T-helper 1 cell (primary cell): ENCODE measurements at places on chromosomes 16 and 17.

- no peak for DNase-seq
Observed at GRCh38 chr17:17122781-17123483, 80.7 kb downstream of the MPRIP start.

DNA sequence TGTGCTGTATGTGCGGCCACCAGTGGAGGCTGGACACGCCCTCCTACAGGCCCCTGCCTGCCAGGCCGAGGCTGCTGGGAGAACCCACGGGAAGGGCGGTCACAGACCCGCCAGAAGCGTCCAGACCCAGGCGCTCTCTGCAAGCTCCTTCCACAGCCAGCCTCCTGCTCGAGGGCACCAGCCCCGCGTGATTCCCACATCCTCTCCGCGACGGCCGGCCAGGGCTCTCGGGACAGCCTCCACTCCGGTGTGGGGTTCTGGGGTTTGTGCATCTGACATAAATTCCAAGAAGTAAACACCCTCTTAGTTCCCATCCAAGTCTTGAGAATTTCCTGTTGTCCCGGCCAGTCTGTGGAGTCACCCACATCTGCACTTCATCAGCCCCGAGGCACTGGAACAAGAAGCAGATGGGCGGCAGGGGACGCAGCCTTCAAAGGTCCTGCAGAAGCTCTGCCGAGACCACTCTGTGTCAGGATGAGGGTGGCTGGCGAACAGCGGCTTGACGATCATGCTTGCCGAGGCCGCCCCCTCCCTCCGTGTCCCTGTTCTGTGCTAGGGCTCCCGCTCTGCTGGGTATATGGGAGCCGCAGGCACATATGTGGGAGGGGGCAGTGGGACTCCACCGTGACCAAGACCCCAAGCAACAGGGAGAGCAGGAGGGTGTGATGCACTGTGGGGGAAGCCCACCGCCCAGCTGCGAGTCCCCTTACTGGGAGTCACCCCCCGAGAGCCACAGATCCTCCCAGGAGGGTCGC is 2.4 kb upstream of the TMEM204 start:
- DNase-seq = no peak

GRCh38 chr17:19417611-19418010 is 6.6 kb downstream of the RNF112 start:
- no peak for DNase-seq

GRCh38 chr17:62808576-62808970 is 459 bp upstream of the MARCHF10 start:
- no peak for DNase-seq

- no peak for DNase-seq
Observed at GRCh38 chr16:80274576-80275191, 266.1 kb upstream of the DYNLRB2 start.

GRCh38 chr16:82070656-82071369 is 35.8 kb downstream of the HSD17B2 start:
- no peak for DNase-seq

DNA sequence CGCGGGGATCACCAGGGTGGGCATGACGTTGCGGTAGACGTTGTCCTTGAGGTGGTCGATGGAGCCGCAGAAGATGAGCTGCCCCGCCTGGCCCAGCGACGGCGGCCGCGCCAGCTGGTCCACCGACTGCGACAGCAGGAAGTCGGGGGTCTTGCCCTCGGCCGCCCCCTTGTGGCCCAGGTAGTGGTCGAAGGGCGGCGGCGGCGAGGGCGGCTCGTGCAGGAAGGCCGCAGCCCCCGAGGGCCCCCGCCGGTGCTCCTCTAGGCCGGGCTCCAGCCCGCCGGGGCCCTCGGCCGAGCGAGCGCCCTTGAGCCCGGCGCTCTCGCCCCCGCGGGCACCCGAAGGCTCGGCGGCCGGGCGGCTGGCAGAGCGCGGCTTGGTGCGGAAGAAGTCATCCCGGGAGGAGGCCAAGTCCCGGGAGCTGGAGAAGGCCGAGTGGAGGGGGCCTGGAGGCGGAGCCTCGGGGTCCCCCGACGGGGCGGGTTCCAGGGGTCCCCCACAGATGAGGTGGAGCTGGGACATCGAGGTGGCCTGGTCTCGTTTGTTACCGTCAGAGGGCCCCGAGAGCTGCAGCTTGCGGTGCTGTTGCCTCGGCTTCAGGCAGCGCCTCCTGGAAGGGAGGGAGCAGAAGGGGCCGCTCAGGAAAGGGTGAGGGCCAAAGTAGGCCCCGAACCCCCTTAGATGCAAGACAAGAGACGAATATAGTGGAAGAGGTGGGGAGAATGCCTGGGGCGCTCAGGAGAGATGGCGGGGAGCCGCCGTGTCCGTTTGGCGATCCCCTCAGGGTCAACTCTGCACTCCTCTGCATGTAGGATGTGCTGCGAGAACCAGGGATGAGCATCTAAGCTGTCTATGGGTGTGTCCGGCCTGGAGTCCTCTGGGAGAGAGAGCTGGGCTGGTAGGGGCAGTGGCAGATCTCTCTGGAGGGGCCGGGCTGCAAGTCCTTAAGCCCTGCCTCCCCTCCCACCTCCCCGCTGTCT is 8.8 kb downstream of the FAM171A2 start:
- peak; percentile 37 for DNase-seq

GRCh38 chr17:48809182-48809581 is 7.8 kb downstream of the TTLL6 start:
- no peak for DNase-seq

DNA sequence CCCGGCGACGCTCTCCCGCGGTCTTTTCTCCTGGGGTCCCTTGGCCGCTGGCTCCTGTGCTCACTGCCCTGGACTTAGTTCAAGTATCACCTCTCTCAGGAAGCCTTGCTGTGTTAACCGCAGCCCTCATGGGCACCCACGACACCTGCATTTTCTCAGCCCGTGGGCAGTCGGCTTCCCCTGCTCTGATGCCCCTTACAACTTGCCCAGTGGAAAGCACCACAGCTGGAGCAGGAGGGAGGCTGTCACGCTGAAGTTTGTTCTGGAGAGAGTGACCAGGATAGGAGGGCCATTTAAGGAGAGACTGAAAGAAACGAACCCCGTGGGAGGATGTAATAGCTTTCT is 395 bp downstream of the STXBP4 start:
- no peak for DNase-seq
